ENCODE measurements at places on chromosomes 1 and 21. TPM values are rescaled to one million over a fixed set of nuclear protein-coding genes. Genes with fewer than 3 reads are reported as not detected.
A peak's percentile ranks its signal among the peaks of the same experiment; 100 is the strongest.

DNA sequence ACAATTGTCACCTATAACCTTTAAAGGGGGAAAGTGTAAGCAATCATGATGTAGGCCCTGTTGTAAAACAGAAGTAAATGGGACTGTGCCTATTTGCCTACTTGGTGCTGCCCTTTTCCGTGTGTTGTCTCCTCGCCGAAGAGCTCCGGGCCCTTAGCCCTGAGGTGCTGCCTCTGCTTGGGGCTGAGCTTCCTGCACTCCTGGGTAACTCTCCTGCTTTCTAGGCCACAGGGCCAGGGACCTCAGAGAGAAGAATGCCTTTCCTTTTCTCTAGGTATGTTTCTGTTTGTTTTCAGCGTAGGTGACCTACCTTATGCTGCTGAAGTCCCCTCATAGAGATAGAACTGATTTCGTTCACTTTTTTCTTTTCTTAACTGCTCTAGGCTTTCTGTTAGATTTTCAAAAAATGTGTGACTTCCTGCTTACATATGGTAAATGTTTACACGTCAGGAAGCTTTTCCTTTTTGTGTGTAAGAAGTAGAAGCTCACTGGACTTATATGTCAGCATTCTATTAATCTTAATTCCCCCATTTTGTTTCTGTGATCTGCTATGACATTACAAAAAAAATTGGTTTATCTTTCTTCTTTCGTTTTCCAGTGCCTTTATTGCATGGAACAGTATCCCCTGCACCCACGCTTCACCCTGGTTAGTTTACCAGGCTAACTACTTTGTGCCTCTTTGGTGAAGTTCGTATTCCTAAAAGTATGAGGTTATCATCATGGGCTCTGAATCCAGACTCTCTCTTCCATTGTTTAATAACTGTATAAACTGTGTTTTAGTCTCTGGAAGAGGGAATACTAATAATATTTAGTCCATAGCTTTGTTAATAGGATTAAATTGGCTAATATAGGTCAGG, 61.7 kb downstream of the ITSN1 start:
- no peak for DNase-seq

- no peak for DNase-seq
These were observed 45.8 kb upstream of the HMGB4 start for GRCh38 chr1:33818071-33818470.

GRCh38 chr1:218254296-218254946, 30.7 kb upstream of the RRP15 start:
- DNase-seq, result no peak

DNA sequence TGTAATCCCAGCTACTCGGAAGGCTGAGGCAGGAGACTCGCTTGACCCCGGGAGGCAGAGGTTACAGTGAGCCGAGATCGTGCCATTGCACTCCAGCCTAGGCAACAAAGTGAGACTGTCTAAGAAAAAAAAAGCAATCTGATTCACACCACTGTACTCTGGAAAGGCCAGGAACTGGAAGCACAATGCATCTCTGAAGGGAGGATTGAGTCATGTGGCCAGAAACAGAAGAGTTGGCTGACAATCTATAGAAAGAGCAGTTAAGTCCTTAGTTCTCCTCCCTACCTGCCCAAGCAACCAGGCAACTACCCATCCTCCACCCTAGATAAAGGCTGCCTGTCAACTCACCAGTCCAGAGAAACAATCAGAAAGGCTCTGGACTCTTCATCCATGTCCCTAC, 45.9 kb downstream of the PIK3R3 start:
- DNase-seq, result no peak

DNA sequence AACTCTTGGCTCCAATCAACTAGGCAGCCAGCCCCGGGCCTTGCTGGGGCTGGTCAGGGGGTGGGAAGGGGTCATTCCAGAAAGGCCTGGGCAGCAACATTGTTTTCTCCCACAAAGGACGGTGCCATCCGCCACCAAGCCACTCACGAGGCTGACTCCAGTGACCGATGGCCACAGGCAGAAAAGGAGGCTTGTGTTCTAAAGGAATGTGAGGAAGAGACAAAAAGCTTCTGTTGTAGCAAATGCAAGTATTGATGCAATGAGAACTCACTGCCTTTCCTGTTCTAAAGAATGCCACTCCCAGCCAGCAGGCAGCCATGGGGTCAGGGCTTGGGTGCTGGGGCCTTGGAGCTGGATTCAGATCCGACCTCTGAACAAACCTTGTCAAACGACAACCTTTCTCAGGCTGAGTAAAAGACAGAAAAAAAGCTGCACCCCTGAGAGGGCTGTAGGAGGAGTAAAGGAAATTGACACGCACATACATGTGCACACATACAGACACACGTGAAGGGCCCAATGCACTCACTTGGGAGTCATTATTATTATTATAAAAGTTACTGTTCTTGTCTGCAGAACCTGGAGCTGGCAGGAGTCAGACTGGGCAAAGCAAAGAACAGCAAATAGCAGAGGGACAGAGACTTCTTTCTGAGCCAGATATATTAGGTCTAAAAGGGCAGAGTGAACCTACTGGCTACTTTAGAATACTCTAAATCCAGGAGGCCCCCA, 13.9 kb upstream of the PRMT2 start:
- DNase-seq, result no peak

- no peak for DNase-seq
These were observed 17.1 kb upstream of the SRP9 start for GRCh38 chr1:225760531-225760930.

DNA sequence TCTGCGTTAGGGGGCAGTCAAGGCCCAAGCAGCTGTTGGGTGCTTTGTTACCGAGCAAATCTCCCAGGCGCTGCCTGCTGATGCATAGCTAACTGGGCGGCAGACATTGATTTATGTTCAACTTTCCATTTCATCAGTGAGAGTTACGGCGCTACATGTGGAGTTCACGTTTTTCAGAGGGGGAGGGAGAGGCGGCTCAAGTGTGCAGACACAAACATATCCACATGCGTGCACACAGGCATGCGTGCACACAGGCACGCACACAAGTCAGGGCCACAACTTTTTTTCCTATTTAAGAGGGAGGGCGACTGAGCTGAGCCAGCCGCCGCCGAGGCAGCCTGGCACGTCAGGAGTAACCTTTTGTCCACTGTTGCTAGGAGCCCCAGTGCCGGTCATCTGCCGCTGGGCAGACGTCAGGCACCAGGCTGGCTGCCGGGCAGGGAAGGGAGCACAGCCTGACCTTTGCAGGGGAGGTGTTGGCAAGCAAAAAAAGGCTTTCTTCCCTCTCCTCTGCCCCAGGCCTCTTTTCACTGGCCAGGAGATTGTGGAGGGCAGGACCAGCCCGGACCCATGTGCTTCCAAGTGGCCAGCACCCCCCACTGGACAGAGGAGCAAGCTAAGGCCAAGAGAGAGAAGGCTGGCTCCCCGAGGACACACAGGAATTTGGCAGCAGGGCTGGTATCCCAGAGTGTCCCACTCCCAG, 73.3 kb downstream of the MRPL37 start:
- DNase-seq, result peak; percentile 74

- no peak for DNase-seq
These were observed 5.2 kb upstream of the BACH1 start for GRCh38 chr21:29293495-29293894.

Gene LAX1
- total RNA-seq, result 0.07 TPM

Gene MATN1
- total RNA-seq, result 0.07 TPM

Gene ATP6V1G3
- not detected for total RNA-seq

Gene SKI
- 24.6 TPM for total RNA-seq

Gene PRAMEF10
- total RNA-seq, result not detected

Gene FMO1
- total RNA-seq, result not detected

Gene SH2D2A
- total RNA-seq, result 12.1 TPM

Gene OR2T8
- not detected for total RNA-seq

Gene CDKN2C
- total RNA-seq, result 2.6 TPM

Gene CCDC181
- total RNA-seq, result not detected

Gene MCOLN2
- total RNA-seq, result 2.5 TPM

Measured in foreskin keratinocyte (primary cell).